Stimulated activated CD4-positive, alpha-beta T cell treated with anti-CD3 and anti-CD28 coated beads, Interleukin-12 subunit alpha, Interleukin-12 subunit beta, amount 100 ng/mL, for 48 hours (primary cell): ENCODE measurements at places on chromosomes 3 and 15.

- no peak for DNase-seq
Measured at GRCh38 chr15:60009124-60009960, 5.2 kb downstream of the FOXB1 start.

- DNase-seq = no peak
Measured at GRCh38 chr3:23865595-23866396, 51.0 kb downstream of the NKIRAS1 start.

- DNase-seq = no peak
Measured at GRCh38 chr3:32586356-32586755, 15.7 kb upstream of the DYNC1LI1 start.

DNA sequence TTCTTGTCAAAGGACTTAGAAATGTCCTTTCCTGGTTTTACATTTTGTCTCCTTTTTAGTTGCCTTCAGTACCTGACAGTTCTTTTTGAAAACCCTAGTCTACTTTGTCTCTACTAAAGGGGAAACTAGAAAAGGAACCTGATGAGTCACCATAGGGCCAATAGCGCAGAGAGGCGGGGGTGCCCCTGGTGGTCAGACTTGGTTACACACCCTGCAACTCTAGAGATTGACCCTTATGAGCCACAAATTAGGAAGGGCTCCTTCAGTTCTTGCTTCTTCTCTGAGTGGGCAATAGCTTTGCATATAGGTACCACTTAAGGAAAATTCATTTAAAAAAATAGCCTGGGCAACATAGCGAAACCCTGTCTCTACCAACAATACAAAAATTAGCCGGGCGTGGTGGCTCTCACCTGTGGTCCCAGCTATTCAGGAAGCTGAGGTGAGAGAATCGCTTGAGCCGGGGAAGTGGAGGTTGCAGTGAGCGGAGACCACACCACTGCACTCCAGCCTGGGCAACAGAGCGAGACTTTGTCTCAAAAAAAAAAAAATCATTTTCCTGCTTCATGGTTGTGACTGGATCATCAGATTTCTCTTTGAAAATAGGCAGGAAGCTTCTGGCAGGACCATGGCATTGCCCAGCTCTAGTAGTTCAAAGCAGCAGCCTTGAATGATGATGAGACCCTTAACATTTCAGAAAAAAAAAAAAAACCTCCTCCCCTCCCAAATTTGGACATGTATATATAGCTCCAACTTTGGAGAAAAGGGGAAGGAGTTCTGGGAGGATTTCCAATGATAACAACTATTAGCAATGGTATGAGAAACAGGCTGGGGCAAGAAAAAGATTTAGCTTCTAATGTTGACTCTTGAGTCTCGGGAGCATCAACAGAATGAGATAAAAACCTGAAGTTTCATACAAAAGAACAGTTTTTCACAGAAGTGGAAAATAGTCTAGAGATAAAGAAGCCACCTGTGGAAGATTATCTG, 45.2 kb upstream of the RASA2 start:
- DNase-seq = peak; percentile 64

DNA sequence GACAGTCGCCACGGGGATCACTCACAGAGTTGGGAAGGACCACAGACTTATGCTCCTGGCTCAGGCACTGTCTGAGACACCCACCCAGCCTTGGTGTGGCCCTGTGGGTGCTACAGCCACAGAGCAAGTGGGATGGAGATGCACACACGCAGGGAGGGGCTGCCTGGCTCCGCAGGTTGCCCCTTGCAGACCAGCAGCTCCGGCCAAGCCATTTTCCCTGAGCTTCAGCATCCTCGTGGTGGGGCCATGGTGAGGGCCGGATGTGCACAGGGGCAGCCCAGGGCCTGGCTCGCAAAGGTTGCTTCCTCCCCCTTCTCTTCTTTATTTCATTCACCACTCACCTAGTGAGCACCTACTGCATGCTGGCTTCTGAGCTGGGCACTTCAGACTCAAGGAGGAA, 55.4 kb upstream of the GRIP2 start:
- DNase-seq = no peak

- DNase-seq = no peak
Measured at GRCh38 chr15:45469027-45469426, 53.5 kb downstream of the SLC30A4 start.

DNA sequence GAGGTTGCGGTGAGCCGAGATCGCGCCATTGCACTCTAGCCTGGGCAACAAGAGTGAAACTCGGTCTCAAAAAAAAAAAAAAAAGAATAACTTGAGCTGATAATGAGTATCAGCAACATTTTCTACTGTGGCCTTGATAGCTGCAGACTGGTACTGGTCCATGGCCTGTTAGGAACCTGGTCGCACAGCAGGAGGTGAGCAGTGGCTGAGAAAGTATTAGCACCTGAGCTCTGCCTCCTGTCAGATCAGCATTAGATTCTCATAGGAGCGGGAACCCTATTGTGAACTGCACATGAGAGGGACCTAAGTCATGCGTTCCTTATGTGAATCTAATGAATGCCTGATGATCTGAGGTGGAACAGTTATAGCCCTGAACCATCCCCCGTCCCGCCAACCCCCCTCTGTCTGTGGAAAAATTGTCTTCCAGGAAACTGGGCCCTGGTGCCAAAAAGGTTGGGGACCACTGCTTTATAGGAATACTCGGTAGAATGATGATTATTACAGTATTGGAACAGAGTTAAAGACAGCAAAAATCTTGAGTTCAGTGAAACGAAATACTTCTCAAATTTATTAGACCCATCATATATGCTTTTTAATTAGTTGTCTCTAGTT, 126.0 kb downstream of the ZNF609 start:
- no peak for DNase-seq

DNA sequence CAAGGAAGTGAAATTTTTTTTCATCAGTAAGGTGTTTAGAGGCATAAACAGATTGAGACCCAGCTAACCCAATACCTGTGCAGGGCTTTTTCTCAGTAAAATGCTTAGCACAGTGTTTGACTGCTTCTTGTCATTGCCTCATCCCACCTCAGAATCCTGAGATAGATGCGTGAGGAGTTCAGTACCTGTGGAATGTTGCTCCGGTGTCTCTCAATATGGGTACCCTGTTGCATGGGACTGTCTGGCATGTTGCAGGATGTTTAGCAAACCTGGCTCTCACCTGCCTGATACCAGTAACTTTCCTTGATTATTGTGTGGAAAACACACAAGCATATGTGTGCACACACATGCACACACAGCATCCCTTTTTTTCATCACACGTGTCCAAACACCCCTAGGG, 128.4 kb downstream of the MCTP2 start:
- no peak for DNase-seq

DNA sequence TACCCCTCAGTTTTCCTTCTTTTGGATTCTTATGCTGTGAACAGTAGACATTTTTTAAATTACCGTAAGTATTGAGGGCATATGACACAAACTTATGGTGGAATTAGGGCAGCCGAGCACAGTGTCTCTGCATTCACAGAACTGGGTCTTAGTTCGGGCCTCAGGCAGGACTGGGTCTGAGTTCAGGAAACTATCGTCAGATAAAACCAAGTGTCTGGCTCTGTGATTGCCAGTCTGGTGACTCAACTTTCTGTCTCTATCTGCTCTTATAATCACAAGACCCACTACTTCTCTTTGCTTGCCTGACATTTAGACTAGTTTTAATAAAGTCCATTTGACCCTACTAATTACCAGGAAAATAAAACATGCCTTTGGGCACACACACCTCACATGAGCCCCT, 146.2 kb downstream of the LMLN start:
- no peak for DNase-seq

- DNase-seq = no peak
Measured at GRCh38 chr3:152051501-152052404, 178.3 kb downstream of the SUCNR1 start.

DNA sequence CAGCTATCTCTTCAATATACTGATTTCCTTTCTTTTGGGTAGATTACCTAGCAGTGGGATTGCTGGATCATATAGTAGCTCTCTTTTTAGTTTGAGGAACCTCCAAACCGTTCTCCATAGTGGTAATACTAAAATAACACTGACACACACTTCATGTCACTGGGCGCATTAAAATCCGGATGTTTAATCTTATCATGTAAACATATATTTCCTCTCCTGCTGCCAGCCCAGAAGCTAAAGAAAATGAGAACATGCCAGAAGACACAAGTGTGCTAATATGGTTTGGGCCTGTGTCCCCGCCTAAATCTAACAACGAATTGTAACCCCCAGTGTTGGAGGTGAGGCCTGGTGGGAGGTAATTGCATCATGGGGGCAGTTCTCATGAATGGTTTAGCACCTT, 23.6 kb upstream of the KCNMB2 start:
- no peak for DNase-seq

- no peak for DNase-seq
Measured at GRCh38 chr3:53724566-53724965, 121.7 kb downstream of the CHDH start.

DNA sequence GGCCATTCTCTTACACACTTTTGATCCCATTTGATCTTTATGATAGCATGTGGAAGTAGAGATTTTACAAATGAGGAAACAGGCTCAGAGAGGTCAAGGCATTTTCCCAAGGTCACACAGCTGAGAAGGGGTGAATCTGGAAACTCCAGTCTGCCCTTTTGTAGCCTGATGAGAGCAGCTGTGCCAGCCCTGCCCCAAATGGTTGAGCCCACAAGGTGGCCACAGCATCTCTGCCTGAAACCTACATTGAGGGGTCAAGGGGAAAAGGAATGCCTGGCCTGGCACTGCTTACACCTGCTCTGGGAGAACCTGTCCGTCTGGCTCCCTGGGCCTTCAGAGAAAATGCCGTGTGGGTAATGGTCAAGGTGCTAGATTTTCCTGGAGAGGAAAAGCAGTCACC, 200.2 kb upstream of the LINGO1 start:
- no peak for DNase-seq

DNA sequence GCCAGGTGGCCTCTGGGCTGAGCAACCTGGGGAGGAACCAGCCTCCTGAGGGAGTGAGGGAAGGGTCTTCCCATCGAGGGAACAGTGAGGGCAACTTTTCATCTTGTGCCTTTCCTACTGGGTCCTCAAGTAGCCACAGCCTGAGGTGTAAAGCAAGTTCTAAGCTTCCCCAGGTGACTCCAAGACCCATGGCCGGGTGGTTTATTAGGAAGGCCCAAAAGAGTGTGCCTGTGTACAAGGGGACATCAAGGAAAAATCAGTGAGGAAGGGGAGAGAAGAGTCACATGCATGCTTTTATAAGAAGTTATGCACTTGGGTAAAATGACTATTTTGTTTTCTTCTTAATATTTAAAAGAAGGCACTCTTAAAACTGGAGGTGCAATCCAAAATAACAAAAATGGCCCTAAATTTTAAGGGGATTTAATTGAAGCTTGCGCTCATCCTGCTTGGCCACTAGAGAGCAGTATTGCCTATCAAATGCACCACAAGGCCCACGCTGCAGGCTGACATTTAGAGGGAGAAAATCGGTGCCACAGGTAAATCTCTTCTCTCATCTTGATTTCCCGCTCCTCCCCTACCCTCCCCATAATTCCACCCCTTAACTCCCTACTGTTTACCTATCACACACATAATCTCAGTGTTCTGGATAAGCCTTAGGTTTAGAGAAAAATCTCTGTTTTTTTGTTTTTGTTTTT, 6.7 kb downstream of the NANOGP8 start:
- DNase-seq = peak; percentile 12

- no peak for DNase-seq
Measured at GRCh38 chr3:145145461-145145860, 1015.5 kb downstream of the PLOD2 start.
